ENCODE measurements at places on chromosomes 2 and 18. TPM values are rescaled to one million over a fixed set of nuclear protein-coding genes. Genes with fewer than 3 reads are reported as not detected.

DNA sequence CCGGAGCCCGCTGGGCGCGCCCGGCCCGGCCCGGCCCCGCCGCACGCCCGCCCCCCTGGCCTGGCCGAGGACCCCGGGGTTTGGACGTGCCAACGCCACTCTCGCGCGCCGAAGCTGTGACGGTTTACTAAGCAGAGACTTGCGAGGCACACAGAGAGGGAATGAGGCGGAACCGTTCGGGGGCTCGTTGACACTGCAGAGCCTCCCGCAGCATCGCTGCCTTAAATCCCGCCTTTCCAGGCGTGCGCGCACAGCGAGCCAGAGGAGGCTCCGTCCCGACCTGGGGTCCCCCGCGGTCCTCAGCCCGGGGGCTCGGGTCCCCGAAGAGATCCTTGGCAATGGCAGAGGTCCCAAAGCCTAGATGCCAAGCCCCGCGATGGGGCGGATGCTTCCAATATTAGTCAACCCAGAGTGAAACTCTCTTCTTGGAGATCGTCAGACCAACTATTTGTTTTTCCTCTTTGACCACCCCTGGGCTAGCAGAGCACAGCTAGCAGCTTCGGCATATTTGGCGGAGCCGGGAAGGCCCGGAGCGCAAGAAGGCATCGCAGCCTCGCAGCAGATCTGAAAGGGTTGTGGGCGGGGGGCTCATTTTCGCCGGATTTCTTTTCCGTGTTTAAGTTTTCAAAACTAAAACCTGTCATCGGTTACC is at the start of gene ZNF385B:
Gene ZNF385B, minus strand, starts transcription at position 197 of the 652 bp plus-strand sequence.
- no peaks in the 10 kb centered on the region for H3K27me3 ChIP-seq
- peaks cover 20% of the 10 kb centered on the region for H3K4me1 ChIP-seq

Gene MROH2A
- not detected for total RNA-seq

Gene MARCHF4
- 0.06 TPM for total RNA-seq

Gene MCEE
- total RNA-seq: 37.7 TPM

Measured in upper lobe of left lung (tissue), 6 donors.